ENCODE measurements at places on chromosomes 3 and 15.
A peak's percentile ranks its signal among the peaks of the same experiment; 100 is the strongest.

DNA sequence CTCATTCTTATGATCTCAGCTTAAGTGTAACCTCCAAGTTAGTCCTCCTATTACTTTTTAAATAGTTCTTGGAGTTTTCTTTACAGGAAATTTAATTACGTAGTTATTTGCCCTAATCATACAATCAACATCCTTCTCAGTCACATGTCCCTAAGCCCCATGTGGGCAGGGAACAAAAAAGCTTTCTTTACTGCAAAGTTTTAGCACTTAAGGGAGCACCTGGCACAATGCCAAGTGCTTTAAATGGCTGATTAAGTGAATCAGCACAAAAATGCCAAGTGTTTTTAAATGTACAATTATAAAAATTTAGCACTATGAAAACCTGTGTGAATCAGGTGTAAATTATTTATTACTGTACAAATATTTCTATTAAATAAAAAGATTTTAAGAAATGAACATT is 445.3 kb downstream of the C3orf38 start:
- no peak for DNase-seq

GRCh38 chr3:127792541-127793292 is 29.6 kb downstream of the MGLL start:
- DNase-seq: no peak

DNA sequence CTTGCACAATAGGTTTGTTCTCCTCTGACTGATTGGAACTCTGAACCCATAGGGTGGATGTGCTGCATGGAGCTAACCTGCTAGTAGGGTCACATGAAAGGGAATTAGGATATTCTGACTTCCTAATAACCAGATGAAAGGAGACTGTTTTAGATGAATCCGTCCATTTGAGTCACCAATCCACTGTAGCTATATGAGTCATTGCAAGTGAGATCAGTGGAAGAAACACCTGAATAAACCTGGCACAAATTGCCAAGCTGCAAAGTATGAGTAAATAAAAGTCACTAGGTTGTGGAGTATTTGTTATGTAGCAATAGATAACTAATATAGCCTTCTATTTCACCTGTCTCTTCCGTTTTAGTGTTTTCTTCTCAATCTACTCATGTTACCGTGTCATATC is 584.4 kb downstream of the PDCD6IP start:
- no peak for DNase-seq

DNA sequence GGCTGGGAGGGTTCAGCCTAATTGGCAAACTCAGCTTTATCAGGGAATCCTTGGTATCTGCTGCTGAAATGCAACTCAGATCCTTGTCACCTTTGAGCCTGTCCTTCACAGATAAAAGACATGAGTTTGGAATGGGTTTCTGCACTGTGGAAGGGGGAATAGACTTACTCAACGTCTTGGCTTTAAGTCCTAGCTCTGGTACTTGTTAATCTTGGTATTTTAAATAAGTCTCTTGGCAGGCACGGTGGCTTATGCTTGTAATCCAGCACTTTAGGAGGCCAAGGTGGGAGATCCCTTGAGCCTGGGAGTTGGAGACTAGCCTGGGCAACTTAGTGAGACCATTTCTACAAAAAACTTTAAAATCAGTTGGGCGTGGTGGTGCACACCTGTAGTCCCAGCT is 55.1 kb upstream of the ATOSA start:
- DNase-seq: no peak

- no peak for DNase-seq
Observed at GRCh38 chr15:85684174-85684710, 110.5 kb downstream of the KLHL25 start.

DNA sequence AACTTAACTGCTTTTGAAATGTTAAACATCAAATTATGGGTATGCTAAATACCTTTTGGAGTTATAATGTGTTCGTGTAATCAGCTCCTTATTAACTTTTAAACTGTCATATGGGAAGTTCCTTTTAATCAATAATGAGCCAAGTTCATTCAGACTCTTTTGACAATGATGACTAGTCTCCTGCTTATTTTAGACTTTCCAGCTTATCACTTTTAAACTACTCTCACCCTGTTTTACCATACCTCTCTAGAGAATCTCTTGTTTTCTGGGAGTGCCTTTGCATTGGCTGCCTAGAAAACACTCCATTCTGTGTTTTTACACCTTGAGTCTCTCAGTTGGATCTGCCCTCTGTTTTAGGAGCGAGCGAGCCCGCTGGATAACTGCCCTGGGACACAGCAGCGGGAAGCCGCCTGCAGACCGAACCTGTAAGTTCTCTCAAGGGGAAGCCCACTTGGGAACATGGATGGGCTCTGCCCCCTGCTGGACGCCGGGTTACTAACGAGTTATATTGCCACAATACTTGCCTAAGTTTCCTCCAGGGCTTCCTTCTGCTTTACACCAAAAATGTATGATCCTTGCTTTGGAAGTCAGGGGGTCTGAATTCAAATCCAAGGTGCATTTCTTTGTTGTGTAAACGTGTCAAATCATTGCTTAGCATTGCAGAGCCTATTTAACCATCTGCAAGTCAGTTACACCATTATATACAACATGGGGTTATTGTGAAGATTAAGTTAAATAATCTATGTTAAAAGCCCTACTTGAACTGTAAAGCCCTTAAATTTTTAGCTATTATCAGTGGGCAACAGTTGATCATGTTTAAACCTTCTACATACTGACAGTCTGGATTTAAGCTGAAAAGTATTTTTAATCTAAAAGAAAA is 71.3 kb downstream of the DHX36 start:
- DNase-seq: peak; percentile 36

DNA sequence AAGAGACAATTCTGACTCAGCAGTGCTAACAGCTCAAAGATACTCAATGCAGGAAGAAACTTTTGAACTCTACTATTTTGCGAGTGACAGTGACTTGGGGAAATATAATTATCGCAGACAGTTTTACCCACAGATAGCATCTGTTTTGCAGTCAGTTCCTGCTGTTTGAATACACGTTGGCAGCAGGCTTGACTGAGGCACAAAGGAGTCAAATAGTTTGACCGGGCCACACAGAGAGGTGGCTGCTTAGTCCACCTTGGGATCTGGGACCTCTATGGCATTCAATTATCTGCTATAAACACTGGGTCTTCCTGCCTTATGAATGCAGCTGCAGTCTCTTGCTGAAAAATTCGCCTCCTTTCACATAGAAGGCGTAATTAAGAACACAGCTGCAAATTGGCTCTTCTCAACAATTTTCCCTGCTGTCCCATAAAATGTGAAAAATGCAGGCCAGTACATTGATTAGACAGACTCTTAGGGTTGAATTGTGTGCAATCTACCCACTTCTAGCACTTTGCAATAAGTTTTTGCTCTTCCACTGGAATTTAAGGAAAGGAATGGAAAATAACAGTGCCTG is 56.5 kb downstream of the OTOL1 start:
- no peak for DNase-seq

- no peak for DNase-seq
Observed at GRCh38 chr3:170419557-170420087, 954 bp downstream of the CLDN11 start.

GRCh38 chr3:170764017-170764416 is 106.0 kb downstream of the RPL22L1 start:
- DNase-seq: no peak

- DNase-seq: peak; percentile 19
Observed at GRCh38 chr15:33086500-33087121, 107.9 kb downstream of the FMN1 start.

DNA sequence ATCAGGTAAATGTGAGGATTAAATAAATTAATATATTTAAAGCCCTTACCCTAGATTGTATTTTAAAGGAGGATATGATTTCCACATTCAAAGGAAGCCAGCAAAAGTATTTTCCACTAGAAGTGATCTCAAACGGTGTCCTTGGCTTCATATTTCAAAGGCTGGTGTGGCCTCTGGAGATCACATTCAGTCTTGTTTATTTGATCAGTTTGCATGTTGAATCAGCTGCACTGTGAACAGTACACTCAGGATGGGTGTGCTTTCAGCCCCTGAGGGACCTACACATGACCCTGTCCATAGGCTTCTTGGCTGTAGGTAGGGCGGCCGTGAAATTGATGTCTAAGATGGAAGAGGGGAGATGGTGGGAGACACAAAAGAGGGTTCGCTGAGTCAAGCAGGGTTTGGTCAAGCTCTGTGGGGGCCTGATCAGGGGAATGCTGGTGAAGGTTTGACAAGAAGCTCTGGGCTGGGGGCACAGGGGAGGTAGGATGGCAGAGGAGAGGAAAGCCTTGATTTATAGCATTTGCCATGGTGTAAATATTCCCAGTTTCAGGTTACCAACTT is 21.9 kb downstream of the CYP8B1 start:
- DNase-seq: no peak

GRCh38 chr15:55796321-55796965 is 53.5 kb upstream of the PRTG start:
- DNase-seq: no peak

DNA sequence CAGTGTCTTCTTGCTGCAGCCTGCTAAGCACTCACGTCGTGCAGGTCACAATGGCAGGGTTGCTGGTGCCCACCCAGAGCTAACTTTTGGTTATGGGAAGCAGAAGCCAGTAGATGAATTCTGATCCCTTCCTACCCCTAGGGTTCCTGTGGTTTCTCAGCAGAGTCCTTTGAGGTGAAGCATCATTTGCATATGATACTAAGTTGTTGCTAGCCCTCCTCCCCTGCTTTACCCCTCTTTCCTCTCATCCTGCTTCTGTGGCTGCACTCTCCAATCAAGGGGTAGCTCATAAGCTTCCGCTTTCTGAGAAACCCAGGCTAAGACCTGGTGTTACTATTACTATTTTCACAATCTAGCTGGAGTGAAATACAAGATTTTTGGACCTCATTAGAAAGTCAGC is 22.1 kb upstream of the HEG1 start:
- no peak for DNase-seq

DNA sequence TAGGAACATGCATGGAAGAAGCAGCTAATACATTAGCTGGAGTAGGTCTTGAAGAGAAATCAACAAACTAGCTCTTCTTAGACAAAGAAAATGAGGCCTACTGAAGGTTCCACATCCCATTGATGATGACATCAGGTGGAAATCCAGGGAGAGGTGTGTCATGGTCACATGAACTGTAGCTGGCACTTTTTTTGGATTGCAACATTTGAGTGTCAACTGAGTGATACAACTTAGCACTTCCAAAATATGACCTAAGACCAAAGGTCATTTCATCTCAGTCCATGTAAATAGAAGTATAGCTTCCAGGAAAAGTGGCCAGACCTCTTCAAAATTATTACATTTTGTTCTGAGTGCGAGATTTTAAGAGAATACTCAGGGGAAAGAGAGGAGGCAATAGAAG is 117.2 kb upstream of the MEIS2 start:
- DNase-seq: no peak

GRCh38 chr3:28241221-28242160 is at the start of gene CMC1:
TSS of gene CMC1 (plus strand) at chr3:28241619. CDS start at chr3:28241794, 175 bp downstream.
- peak; percentile 69 for DNase-seq

DNA sequence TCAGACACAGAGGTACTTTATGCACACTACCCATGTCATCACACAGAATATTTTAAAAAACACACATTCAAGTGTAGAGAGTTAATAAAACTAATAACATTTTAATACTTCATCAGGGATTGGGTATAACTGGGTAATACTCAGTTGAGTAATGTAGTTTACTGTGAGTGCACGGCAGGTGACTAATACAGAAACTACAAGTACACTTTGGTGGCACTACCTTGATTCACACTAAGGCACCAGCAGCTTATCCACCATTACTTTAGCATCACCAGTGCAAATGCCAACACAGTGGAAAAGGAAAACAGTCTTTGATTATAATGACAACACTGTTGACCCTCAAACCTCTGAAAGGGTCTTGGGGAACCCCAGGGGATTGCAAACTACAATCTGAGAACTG is 33.6 kb downstream of the ZNF280D start:
- no peak for DNase-seq

DNA sequence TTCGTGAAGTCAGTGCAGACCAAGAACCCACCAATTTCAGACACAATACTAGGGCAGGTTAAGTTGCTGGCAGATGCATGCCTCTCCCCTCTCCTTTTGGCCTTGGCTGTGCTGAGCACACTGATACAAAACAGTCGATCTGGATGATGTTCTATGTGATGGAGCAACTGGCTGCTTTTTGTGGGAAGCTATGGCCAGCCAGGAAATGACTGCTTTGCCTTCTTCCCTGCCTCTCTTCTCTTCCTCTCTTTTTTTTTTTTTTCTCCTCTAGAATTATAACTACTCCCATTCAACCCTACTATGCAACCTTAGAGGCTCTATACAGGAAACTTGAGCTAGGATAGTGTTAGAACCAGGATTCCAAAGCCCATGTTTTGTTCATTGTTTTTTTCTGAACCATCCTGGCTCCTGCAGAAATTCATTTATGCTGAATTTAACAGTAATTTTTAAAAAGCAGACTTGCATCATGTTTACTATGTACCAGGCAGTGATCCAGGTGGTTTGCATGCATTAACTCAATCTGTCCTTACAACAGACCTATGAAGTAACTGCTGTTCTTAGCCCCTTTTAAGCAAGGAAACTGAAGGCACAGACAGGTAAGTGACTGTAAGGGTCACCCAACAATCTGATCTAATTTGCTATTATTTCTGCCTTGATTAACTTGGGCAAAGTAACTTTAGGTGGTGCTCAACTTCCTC is 62.9 kb downstream of the PLD1 start:
- no peak for DNase-seq

DNA sequence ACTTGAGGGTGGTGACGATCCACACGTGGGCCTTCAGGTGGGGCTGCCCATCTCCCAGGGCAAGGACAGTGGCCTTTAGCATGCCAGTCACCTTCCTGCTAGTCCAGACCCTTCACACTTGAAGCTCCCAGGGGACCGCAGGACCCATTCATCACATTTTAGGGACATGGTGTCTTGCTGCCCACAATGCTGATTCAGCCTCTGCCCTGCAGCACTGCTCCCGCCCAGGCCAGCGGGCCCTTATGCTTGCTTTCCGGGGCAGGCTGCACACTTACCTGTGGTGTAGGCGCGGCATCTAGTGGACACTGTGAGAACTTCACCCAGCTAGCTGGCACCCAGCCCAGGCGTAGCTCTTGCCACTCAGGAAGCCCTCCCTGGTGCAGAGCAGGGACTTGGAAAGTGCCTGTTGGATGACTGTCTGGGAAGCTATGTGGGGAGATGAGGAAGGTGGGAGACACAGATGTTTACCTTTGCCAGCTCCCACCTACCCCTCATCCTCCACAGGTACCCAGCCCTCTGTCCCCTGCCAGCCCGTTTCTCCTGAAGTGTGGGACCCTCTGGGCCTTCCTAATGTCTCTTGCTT is 26.3 kb upstream of the NR2C2 start:
- no peak for DNase-seq

DNA sequence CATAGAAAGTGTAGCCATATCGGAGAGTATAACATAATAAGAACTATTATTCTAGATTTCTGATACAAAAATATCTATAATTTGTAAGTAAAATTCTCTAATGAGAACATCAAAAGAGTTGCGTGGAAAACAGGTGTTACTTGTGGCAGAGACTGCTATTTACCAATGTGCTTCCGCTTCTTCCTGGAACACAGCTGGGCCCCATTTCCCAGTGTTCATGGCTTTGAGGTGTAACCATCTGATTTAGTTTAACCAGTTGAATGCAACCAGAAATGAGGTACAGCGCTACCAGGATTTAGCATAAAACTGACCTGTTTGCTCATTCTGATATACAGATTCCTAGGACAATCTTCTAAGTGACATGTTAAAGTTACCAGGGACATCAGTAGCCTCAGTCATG is 1055.2 kb downstream of the IGSF11 start:
- DNase-seq: no peak

GRCh38 chr3:13141991-13142412 is 68.8 kb upstream of the IQSEC1 start:
- DNase-seq: no peak

GRCh38 chr15:76996526-76997401 is 1.8 kb downstream of the PSTPIP1 start:
- DNase-seq: no peak

Measured in NCI-H1417 treated with DMSO at 0.1 percent for 48 hours (cell line).